ENCODE measurements at places on chromosomes 7 and 10.

DNA sequence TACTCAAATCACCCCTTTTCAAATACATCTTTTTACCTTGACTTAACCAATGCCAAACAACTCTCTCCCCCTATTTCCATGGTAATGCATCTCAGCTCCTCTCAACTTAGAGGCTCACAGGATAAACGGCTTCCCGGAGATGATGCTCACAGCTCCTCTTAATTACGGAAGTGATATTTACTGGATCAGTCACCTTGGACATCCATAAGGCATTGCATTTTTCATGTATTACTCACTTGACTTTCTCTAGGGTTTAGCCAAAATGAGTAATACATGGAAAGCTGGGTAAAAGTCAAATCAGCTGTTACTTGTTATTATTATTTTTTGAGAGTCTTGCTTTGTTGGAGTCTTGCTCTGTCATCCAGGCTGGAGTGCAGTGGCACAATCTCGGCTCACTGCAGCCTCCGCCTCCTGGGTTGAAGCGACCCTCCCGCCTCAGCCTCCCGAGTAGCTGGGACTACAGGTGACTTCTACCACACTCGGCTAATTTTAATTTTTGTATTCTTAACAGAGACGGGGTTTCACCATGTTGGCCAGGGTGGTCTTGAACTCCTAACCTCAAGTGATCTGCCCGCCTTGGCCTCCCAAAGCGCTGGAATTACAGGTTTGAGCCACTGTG lies 73.3 kb upstream of the RHEB start:
- no peak overlapping the region for H3K4me3 ChIP-seq
- H3K4me1 ChIP-seq = no peaks in the 10 kb centered on the region
- no peaks in the 10 kb centered on the region for H3K27me3 ChIP-seq

DNA sequence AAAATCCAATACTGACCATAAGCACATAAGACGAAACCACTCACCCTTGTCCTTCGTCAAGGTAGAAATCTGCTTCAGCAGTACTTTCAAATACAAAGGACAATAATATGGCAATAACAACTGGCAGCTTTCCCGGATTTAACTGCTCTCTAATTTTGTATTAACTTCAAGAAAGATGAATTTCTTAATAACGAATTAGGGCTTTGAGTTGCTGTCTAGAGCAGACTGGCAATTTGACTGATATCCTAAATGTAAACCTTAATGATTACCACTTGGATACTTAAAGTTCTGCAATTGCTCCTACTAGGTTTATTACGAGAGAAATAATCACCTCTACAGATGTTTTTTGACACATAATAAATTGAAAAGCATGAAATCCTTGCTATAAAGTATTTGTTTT lies 418.7 kb downstream of the MAGI2 start:
- no peak for DNase-seq
- no peak overlapping the region for H3K4me3 ChIP-seq
- no peaks in the 10 kb centered on the region for H3K27me3 ChIP-seq
- no peaks in the 10 kb centered on the region for H3K4me1 ChIP-seq
- no peaks in the 10 kb centered on the region for H3K36me3 ChIP-seq
- no peak overlapping the region for H3K27ac ChIP-seq

DNA sequence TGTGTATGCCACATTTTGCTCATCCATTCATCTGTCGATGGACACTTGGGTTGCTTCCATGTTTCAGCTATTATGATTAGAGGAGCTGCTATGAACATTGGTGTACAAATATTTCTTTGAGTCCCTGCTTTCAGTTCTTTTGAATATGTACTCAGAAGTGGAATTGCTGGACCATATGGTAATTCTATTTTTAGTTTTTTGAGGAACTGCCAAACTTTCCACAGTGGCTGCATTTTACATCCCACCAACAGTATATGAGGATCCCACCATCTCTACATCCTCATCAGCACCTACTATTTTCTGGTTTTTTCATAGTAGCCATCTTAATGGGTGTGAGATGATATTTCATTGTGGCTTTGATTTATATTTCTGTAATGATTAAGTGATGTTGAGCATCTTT lies 44.7 kb upstream of the ZMIZ2 start:
- H3K27me3 ChIP-seq = no peaks in the 10 kb centered on the region
- no peak for DNase-seq
- peaks cover 55% of the 10 kb centered on the region for H3K36me3 ChIP-seq
- H3K4me1 ChIP-seq = no peaks in the 10 kb centered on the region
- H3K27ac ChIP-seq = no peak overlapping the region

DNA sequence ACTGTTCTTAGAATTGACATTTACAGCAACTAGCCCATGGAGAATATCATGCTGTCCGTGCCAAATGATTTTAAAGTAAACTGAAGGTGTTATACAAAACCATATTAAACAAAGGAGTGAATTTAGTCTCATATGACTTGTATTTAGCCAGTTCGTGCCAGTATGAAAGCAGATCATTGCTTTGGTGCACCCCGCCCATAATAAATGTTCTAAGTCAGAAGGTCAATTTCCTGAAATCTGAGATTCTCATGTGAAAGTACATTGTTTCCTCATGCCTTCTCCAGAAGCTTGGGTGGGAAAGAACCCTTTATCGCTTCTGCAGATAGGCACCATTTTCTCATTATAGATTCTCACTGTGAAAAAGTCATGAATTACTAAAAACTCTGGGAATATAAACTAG lies 106.4 kb downstream of the CAMK1D start:
- peaks cover 10% of the 10 kb centered on the region for H3K27me3 ChIP-seq
- no peaks in the 10 kb centered on the region for H3K36me3 ChIP-seq
- H3K4me3 ChIP-seq = no peak overlapping the region
- H3K27ac ChIP-seq = no peak overlapping the region
- H3K4me1 ChIP-seq = no peaks in the 10 kb centered on the region
- no peak for DNase-seq

DNA sequence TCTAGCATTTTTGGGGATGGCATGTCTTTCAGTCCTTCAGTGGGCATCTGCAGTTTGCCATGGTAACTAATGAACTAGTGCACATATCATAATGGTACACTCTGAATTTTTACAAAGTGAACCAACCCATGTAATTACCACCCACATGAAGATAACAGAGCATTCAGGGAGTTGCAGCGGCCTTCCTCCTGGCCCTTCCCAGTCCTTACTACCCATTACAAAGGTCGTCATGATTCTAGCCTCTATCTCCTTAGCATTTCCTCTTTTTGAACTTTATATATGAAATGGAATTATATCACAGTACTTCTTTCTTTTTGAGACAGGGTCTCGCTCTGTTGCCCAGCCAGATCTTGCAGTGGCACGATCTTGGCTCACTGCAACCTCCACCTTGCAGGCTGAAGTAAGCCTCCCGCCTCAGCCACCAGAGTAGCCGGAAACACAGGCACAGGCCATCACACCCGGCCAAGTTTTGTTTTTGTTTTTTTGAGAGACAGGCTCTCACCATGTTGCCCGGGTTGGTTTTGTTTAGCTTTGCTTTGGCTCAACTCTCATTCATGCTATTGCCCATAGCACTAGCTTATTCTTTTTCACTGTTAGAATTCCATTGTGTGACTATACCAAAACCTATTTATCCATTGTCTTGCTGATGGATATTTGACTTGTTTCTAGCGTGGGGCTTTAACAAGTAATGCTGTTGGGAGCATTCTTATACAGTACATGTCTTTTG lies 79.2 kb downstream of the APBB1IP start:
- H3K27me3 ChIP-seq = no peaks in the 10 kb centered on the region
- H3K4me1 ChIP-seq = peaks cover 4% of the 10 kb centered on the region
- H3K4me3 ChIP-seq = no peak overlapping the region
- no peak for DNase-seq
- H3K36me3 ChIP-seq = peaks cover 79% of the 10 kb centered on the region

- DNase-seq = no peak
- no peak overlapping the region for H3K4me3 ChIP-seq
- peaks cover 4% of the 10 kb centered on the region for H3K36me3 ChIP-seq
- H3K4me1 ChIP-seq = peaks cover 21% of the 10 kb centered on the region
- no peak overlapping the region for H3K27ac ChIP-seq
Observed at GRCh38 chr10:113978802-113979201, 64.9 kb upstream of the ADRB1 start.

GRCh38 chr10:25048450-25048849 lies 32.0 kb downstream of the THNSL1 start:
- H3K4me3 ChIP-seq = no peak overlapping the region
- no peak for DNase-seq
- peaks cover 21% of the 10 kb centered on the region for H3K27me3 ChIP-seq
- no peaks in the 10 kb centered on the region for H3K4me1 ChIP-seq
- no peak overlapping the region for H3K27ac ChIP-seq
- no peaks in the 10 kb centered on the region for H3K36me3 ChIP-seq

GRCh38 chr7:36506130-36506798 lies 116.6 kb downstream of the ANLN start:
- no peak overlapping the region for H3K27ac ChIP-seq
- no peaks in the 10 kb centered on the region for H3K4me1 ChIP-seq
- no peaks in the 10 kb centered on the region for H3K27me3 ChIP-seq
- DNase-seq = no peak
- H3K36me3 ChIP-seq = peaks cover 2% of the 10 kb centered on the region

DNA sequence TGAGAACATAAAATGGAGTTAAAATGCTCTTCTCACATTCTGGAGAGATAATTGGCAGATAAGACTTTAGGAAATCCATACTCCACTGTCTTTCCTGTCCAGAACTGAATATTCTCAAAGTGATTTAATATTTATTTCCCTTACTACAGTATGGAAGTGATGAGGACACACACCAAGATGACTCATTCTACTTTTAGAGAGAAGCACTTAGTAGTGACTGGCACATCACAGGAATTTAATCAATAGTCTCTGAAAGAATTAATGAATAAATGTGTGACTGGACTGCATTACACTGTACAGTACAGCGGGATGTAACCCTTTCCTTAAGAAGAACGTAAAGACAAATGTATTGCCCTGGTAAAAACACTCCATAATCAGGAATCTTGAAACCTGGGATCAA lies 116.7 kb downstream of the SEMA3E start:
- no peaks in the 10 kb centered on the region for H3K4me1 ChIP-seq
- DNase-seq = no peak
- H3K27me3 ChIP-seq = no peaks in the 10 kb centered on the region
- no peak overlapping the region for H3K4me3 ChIP-seq

- no peak for DNase-seq
- H3K4me1 ChIP-seq = peaks cover 17% of the 10 kb centered on the region
- H3K27ac ChIP-seq = no peak overlapping the region
- H3K36me3 ChIP-seq = no peaks in the 10 kb centered on the region
- no peak overlapping the region for H3K4me3 ChIP-seq
- H3K27me3 ChIP-seq = peaks cover 8% of the 10 kb centered on the region
Observed at GRCh38 chr7:50471970-50472369, 21.8 kb upstream of the FIGNL1 start.

DNA sequence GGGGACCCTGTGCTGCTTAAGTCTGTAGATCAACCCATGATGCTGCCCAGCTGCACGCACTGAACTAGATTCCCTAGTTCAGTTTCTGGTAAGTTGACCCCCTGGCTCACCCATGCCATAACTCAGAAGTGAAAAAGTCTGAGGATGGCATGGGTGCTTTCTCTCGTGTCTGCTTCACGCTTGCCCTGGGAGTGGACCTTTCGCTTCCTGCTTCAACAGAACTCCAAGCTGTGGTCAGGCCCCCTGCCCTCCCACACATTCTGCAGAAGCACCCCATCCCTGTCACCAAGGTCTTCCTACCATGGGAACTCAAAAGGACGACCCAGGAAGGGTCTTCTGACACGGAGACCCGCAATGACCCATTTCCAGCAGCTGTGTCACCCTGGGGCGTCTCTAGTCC lies 39.9 kb downstream of the LRRC18 start:
- no peaks in the 10 kb centered on the region for H3K27me3 ChIP-seq
- no peak for DNase-seq
- no peak overlapping the region for H3K4me3 ChIP-seq
- no peaks in the 10 kb centered on the region for H3K36me3 ChIP-seq
- no peaks in the 10 kb centered on the region for H3K4me1 ChIP-seq

GRCh38 chr7:105618016-105618296 lies 36.7 kb upstream of the EFCAB10 start:
- H3K4me1 ChIP-seq = no peaks in the 10 kb centered on the region
- H3K36me3 ChIP-seq = no peaks in the 10 kb centered on the region
- H3K27ac ChIP-seq = no peak overlapping the region
- H3K4me3 ChIP-seq = no peak overlapping the region
- no peaks in the 10 kb centered on the region for H3K27me3 ChIP-seq

GRCh38 chr7:80147543-80148391 lies 13.1 kb downstream of the GNAI1 start:
- H3K36me3 ChIP-seq = no peaks in the 10 kb centered on the region
- DNase-seq = no peak
- H3K4me1 ChIP-seq = peaks cover 4% of the 10 kb centered on the region
- no peak overlapping the region for H3K4me3 ChIP-seq
- H3K27ac ChIP-seq = no peak overlapping the region

GRCh38 chr10:1957057-1957456 lies 219.7 kb upstream of the ADARB2 start:
- H3K36me3 ChIP-seq = no peaks in the 10 kb centered on the region
- no peaks in the 10 kb centered on the region for H3K27me3 ChIP-seq
- H3K4me3 ChIP-seq = no peak overlapping the region
- H3K27ac ChIP-seq = no peak overlapping the region

DNA sequence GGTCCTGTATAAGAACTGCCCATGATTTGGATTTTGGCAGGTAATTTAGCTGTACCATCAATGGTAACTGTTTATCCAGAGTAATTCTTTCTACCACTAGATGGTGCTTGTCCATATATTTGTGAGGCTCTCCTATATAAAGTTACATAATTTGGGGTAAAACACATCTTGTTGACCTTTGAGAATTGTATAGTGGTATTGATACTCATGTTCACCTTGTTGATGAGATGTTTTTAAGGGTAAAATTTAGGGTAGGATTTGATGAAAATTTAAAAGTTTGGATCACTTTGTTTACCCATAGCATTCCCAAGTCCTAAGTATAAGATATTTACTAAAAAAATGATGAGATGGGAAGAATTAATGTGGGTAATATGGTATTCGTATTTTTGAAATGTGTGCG lies 31.6 kb downstream of the ST7 start:
- H3K27me3 ChIP-seq = no peaks in the 10 kb centered on the region
- no peak overlapping the region for H3K4me3 ChIP-seq
- no peak overlapping the region for H3K27ac ChIP-seq
- H3K4me1 ChIP-seq = no peaks in the 10 kb centered on the region
- H3K36me3 ChIP-seq = peaks cover 1% of the 10 kb centered on the region

DNA sequence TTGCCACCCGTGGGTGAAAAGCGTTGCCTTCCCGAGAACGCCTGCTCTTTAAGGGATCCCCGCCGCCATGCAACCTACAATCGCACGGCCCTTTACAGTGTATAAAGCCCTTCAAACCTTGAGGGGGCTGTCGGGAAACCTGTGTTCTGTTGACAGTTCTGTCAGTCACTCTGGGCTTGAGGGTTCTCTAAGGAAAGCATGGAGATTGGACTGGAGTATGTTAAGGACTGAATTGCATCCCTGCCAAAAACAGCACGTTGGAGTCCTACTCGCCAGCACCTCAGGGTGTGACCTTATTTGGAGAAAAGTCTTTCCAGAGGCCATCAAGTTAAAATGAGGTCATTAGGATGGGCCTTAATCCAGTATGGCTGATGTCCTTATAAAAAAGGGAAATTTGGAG lies 70.6 kb downstream of the PFKFB3 start:
- no peak overlapping the region for H3K4me3 ChIP-seq
- no peaks in the 10 kb centered on the region for H3K27me3 ChIP-seq

All from activated CD8-positive, alpha-beta memory T cell treated with anti-CD3 and anti-CD28 coated beads, Interleukin-2, amount 10 ng/mL, durations not matched to agents 7 days and 5 days (primary cell).